ENCODE measurements at places on chromosomes 2 and 18.
A peak's percentile ranks its signal among the peaks of the same experiment; 100 is the strongest.

DNA sequence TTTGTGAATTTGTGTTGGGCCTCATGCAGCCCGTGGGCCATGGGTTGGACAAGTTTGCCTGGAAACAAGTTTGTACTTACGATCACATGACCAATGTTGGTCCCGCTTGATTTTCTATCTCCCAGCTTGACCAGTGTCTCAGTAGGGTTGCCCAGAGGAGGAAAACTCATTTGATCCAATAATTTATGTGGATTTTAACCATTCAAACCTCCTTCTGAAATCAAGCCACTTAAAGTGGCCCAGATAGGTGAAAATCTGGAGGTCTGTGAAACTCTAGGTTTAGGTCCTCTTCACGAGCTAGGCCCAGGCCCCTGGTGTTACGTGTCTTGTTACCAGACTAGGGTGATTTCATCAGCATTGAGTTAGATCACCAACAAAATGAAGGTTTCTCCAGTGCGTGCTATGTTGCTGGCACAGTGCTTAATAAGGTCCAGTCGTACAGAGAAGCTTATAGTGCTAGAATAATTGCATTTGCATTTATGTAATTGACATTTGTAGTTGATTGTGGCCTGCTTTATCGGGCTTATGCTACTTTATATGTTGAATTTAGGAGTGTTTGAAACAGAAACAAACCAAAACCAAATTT is 4.4 kb downstream of the ACTR2 start:
- DNase-seq: no peak

GRCh38 chr2:21037671-21038108 is 6.2 kb downstream of the APOB start:
- no peak for DNase-seq

- DNase-seq: no peak
Observed at GRCh38 chr2:191128172-191128910, 22.5 kb downstream of the STAT4 start.

- no peak for DNase-seq
Observed at GRCh38 chr18:79567481-79568147, 112.0 kb upstream of the CTDP1 start.

DNA sequence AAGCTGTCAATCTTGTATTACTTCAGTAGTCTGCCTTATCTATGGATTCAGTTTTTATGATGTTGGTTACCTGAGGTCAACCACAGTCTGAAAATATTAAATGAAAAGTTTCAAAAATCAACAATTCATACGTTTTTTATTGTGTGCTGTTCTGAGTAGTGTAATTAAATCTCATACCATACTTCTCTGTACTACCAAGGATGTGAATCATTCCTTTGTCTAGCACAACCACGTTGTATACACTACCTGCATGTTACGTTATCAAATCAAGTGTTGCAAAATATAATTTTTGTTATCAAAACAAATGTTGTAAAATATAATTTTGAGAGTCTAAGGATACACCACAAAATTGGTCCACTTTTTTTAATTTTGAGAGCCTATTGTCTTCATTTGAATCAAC is 590.2 kb upstream of the SETBP1 start:
- no peak for DNase-seq

DNA sequence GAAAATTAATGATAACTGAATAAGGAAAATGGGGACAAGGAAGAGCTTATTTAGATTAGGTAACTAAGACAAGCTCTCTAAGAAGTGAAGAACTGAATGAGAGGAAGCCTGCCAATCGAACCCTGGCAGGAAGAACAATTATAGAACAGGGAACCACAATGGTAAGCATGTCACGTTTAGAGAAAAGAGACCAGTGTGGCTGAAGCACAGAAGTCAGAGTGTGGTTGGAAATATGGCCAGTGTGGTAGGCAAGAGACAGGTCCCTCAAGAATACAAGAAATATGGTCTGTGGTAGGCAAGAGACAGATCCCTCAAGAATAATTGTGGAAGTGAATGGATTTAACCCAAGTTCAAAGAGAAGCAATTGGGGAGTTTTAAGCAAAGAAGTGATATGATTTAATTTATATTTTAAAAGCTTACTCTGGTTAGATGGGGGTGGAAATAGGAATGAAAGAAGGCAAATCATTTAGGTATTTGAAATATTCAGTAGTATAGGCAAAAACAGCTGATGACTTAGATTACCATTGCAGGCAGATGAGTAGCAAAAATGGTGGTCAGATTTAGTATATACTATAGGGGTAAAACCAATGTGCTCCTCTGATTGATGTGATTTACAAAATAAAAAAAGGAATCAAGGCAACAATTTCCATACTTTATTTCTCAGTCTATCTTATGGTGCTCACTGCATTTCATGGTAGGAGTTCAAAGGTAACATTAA is 38.8 kb upstream of the ERMN start:
- no peak for DNase-seq

GRCh38 chr18:38948436-38948835 is 1382.8 kb upstream of the CELF4 start:
- no peak for DNase-seq

DNA sequence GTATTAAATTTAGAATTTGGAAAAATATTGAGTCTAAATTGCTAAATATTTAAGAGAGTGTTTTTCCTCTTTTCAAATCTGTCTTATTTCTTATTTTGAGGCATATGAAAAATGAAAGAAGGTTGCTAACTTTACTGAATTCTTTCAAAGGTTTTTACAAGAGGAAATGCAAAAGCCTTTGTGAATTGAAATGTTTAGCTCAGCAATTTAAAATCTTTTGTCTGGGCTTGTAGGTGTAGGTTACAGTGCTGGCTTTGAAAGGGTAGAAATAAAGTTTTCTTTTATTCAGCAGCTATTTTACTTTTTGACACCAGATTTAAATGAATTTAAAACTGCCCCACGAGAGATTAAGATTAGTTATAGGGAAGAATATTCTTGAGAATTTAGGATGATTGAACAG is 192.0 kb downstream of the CDH7 start:
- no peak for DNase-seq

GRCh38 chr2:158214431-158214830 is 112.8 kb downstream of the UPP2 start:
- DNase-seq: no peak

GRCh38 chr2:224731665-224732064 is 15.5 kb upstream of the CCDC195 start:
- DNase-seq: no peak

GRCh38 chr18:7383002-7383980 is 152.4 kb downstream of the LRRC30 start:
- DNase-seq: no peak

DNA sequence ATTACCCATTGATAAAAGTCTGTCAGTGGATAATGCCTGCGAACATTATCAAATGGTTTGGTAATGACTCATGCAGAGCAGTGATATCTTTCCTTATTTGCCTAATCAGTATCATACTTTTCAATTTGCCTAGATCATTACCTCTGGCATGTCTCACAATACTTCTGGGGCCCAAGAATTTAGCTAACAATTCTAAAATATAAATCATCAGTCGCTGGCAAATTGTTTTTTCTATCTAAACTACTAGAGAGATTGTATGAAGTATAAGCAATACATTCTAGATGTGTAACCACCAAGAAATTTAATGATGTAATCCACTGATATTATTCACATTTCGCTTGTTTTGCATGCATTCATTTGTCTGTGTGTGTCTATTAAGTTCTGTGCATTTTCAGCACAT is 191.2 kb upstream of the CDH19 start:
- no peak for DNase-seq

DNA sequence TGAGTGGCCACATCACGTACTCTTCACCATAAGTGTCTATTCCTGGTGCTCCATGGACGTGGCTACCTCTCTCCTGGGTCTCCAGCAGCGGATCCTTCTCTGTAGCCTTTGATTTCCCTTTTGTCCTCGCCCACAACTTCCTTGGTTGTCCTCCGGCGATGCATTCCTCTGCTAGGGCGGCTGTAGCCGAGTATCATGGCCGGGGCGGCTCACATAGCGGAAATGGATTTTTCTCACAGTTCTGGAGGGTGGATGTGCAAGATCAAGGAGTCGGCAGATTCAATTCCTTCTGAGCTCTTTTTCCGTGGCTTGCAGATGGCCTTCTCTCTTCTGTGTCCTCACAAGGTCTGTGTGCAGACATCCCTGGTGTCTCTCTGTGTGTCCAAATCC is 35.7 kb downstream of the ACKR3 start:
- DNase-seq: no peak

DNA sequence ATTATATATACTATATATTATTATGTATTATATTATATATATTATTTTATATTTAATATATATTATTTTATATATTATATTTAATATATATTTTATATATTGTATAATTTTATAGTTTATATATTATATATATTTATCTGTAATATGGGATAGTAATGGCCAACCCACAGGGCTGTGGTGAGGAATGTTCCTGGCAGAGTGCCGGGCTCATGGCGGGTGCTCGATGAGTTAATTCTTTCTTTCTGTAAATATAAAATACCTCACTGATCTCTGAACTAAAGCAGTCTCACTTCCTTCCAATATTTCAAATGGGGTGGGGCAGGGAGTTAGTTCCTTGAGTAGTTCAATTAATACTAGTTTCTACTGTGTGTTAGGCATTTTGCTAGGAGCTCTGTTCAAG is 389.4 kb downstream of the TSN start:
- no peak for DNase-seq

- DNase-seq: no peak
Observed at GRCh38 chr2:236653863-236654262, 84.2 kb downstream of the ACKR3 start.

DNA sequence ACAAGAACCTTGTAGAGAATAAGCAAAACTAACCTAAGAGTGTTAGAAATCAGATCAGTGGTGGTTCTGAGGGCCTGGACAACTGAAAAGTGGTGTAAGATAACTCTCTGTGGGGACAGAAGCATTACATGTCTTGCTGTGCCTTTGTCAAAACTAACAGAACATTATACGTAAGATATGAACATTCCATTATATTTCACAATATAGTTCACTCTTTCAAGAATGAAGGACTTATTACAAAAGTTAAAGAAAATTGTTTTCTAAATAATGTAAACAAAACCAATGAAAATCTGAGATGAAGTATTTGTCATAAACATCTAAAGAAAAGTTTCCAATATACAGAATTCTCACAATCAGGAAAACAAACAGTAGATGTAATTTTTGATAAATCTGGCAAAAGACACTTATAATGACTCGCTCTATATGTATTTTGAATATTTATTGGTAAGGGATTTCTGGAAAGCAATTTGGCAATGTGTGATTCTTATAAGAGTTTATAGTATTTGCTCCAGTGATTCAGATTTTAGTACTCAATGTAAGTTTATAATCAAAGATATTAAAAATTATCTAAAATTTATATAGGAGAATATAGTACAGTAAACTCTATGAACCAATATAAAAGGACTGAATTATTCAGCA is 258.4 kb downstream of the CD226 start:
- DNase-seq: no peak

DNA sequence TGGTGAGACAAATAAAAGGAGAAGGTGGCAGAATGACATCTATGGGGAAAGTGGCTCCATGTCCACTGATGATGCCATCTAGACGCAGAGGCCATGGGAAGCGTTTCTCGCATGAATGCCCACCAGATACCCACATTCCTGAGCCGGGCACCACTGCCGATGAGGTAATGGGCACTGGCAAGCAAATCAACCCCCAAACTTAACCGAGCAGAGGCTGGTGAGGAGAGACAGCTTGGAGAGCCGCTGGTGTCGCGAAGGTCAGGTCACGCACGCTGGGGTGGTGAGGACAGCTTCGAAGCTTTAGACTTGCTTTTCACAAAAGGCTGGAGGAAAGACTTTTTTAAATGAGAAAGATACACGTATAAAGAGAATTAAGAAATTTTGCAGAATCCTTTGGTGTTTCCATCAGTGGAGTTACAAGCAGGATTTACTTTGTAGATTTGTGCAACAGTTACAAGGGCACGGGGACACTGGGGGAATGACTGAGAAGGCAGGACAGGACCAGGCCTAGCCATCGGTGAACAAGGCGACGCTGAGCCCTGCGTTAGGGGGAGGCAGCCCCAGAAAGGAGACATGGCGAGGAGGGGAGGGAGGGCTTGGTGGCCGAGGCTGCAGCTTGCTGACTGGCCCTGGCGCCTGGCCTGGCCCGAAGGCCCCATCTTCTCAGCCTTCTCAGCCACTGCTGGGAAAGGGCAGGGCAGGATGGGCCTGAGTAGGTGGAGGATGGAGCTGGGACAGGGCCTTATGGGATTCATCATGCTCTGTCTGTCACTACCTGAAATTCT is 83.9 kb upstream of the HDAC4 start:
- no peak for DNase-seq

GRCh38 chr2:144890828-144891227 is 370.9 kb upstream of the ZEB2 start:
- DNase-seq: peak; percentile 2

GRCh38 chr2:134706587-134707329 is 12.0 kb downstream of the TMEM163 start:
- DNase-seq: no peak

DNA sequence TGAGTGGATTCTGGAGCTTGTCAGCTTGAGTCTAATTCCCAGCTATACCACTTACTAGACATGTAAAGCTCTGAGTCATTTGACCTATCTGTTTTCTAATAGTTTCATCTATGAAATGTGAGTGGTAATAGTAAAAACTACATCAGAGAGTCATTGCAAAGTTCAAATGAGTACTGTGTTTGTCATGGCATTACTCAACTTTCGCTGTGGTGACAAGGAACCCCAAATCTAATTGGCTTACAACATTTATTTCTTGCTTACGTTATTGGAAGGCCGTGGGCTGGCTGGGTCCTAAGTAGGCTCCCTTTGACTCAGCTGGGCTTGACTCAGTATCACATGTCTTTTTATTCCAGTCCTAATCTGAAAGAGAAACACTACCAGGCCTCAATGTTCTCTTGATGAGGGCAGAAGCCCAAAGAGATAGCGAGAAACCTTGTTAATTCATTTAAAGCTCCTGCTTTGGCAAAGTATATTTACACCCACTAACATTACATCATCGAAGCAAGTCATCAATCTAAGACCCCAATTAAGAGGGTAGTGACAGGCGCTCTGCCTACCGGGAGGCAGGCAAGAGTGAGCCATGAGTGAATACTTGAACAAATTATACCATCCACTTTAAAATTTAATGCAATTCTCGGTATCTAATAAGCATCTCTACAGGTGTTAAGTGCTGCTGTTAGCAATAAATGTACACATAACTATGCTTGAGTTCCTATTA is 431.8 kb upstream of the SPHKAP start:
- DNase-seq: peak; percentile 5

GRCh38 chr18:79664525-79665125 is 15.0 kb upstream of the CTDP1 start:
- DNase-seq: no peak

DNA sequence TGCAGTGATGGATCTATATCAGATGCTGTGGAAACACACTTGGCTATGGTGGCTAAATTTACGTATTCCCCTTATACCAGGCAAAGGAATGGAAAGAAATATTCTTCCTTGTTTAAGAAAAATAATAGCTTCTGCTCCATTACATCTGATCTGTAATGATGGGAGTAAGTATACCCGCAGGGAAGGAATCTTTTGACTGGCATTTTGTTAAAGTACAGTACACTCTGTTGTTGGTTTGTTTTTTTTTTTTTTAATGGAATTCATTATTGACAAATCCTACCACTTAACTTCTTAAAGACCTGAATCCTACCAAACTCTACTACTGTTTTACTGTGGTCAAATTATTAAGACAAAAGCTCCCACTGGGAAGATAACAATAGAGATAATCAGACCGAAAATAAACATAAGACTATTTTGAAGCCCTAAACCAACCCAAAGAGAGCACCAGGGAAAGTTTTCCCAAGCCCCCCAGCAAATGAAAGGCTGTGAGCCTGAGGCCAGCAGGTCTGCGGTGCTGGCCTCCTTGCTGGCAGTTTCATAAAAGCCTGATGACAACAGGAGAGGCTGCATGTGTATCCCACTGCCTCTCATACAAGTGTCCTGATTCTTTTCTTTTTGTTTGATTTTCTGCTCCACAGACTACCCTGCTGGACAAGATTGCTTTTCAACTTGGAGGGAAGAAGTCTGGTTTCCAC is 101.0 kb downstream of the SLC25A12 start:
- no peak for DNase-seq

Measured in A549 (cell line).